T47D (cell line): ENCODE measurements at places on chromosomes 6 and 20.

DNA sequence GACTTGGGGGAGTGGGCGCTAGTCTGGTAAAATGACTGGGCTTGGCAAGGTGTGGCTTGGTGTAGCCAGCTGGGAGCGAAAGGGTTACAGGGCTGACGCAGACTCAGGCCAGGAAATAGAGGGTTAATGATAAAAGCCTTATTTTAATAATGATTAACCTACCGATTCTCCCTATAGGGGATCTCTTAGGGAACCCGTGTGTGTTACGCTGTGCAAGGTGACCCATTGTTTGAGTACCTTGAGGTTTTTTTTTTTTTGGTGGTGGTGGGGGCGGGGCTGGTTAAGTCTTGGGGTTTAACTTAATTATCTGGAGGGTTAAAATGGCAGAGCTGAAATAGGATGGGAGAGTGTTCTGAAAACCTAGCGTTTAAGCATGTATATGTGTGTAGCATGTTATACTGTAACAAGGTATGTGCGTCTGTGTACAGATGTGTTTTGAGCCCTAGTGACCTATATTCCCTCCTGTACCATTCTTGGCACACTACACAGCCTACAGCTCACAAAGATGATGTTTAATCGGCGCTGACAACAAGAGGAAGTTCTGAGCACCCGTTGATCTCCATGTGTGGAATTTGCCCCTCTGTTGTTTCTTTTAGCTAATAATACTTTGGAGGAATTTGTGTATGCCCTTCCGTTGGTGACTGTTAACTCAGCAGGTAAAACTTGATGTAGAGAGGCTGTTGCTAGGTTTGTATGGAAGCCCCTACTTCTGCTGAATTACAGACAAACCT, 1.3 kb downstream of the CARMIL1 start:
- DNase-seq = no peak

DNA sequence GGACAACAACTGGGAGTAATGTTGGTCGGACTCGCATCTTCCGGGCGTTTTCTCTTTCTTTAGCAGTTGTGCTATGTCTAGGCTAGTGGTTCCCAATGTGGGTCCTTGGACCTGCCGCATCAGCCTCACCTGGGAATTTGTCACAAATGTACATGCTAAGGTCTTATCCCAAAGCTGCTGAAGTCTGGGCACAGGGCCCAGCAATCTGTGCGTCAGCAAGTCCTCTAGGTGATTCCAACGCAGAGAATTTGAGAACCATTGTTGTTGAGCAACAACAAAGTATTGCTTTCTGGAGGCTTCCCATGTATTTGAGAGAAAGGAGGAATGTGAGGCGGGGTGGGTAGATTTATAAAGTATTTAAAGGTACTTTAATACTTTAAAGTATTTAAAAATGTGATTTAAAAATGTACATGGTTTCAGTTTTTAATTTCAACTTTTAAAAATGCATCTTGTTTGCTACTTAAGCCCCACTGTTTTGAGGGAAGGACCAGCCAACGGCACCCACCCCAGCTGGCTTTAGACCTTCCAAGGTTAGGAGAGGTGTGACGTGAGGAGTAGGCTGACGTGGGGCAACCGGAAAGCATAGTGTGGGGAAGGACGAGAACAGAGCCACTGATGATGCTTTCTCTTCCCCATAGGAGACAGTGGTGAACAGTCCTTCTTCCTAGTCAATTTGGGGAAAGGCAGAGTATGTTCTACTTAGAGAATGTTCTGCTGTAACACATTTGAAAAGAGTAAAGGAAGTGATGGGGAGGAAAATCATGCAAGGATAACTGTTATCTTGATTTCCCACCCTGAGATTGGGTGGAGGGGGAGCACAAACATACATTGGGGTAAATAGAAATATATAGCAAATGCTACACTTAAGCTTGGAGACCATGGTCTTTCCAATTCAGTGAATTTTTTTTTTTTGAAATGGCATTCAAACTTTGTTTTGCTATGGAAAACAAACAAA, 4.3 kb downstream of the UST start:
- DNase-seq = no peak

DNA sequence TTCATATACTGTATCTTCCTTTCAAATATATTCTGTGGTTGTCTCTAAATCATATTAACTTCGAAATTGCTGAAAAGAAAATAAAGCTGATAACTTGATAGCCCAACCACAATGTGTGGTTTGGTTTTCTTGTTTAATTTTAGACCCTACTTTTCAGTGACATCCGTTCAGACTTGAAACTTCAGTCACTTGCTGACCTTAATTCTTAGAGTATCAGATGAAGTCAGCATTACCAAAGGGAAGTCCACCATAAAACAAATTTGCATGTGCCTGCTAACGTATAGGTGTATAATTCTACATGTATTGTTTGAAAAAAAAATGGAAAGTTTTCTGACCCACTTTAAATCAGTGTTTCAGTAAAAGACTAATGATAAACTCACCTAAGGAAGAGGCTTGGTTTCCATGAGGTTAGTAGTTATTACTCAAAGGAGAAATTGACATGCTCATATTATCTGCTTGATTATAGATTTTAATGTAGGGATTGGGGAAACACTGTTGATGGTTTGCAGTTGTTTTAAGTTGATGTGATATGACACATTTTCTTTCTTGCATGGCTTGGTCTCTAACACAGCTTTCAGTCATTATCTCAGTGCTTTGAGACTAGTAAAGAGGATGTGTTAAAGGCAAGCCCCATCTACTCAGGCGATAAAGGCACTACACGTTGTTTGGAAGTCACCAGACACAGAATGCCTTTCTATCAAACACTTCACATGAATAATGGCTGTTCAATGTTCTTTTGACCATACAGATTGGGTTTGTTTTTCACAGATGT, 5.2 kb upstream of the IL17A start:
- DNase-seq = no peak

- DNase-seq = no peak
These were observed 77.6 kb upstream of the BACH2 start for GRCh38 chr6:90374201-90374600.

DNA sequence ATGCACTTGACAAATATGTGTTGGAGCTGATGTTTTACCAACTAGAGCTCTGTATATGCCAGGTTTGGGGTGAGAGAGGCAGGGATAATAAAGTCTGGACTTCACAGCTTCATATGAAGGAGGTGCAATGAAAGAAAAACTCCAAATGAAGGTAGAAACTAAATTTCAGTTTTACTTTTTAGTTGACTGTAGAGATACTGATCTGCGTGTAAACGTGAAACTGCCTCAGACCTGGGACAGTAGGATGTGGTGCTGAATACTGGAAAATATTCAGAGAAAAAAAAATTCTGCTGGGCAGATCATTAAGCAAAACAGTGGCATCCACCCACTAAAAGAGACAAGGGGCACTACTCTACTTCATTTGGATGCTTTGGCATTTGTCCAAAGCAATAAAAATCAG, 94.5 kb downstream of the BACH2 start:
- no peak for DNase-seq

DNA sequence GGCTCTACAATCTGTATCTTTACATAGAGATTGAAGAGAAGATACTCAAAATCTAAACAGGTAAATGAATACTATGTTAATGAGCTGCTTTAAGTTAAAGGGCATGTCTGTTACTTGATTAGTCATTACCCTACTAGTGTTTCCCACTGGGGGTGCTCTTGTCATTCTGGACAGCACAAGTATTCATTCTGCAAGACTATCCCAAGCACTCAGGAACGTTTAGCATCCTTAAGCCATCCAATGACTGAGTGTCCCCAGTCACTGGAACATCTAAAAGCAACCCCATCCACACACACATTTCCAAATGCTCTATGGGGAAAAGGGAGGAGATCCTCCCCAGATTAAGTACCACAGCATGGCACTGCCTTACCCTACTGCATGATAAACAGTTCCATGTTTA, 25.7 kb downstream of the EZR start:
- peak; percentile 67 for DNase-seq

- DNase-seq = peak; percentile 51
These were observed 9.7 kb downstream of the BTN3A1 start for GRCh38 chr6:26411751-26412150.

DNA sequence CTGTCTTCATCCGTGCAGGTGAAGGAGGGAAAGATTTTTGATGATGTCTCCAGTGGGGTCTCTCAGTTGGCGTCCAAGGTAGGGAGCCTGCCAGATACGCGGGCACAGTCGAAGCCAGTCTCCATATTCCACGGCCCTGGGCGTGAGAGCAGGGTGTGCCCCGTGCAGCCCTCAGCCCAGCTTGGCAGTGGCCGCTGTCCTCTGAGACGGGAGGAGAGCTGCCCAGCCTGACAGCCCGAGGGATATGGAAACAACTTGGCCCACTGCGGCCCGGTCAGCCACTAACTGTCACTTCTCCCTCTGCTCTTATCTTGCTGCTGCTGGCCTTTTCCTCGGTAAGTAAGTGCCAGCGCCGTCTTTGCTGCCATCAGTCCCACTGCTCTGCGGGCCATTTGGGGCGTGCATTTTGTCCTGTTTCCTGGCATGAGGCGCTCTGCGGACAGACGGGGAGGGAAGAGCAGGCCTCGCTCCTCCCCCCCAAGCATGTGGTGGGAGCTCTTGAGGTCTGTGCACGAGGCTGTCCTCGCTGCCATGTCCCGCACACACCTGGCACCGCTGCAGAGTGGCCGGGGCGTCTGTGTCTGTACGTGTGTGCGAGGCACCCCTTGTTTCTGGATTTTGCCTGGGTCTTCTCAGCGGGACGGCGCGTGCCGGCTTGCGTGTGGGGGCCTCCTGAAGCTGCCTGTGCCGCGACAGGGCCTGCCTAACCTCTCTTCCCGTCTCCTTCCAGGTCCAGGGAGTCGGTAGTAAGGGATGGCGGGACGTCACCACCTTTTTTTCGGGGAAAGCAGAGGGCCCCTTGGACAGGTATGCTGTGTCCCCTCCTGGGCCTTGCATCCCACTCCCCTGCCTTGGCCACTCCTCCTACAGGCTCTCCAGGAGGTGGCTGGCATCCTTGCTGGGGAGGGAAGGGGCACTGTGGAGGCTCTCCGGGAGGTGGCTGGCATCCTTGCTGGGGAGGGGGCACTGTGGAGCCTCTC, 7.1 kb upstream of the COL20A1 start:
- no peak for DNase-seq

DNA sequence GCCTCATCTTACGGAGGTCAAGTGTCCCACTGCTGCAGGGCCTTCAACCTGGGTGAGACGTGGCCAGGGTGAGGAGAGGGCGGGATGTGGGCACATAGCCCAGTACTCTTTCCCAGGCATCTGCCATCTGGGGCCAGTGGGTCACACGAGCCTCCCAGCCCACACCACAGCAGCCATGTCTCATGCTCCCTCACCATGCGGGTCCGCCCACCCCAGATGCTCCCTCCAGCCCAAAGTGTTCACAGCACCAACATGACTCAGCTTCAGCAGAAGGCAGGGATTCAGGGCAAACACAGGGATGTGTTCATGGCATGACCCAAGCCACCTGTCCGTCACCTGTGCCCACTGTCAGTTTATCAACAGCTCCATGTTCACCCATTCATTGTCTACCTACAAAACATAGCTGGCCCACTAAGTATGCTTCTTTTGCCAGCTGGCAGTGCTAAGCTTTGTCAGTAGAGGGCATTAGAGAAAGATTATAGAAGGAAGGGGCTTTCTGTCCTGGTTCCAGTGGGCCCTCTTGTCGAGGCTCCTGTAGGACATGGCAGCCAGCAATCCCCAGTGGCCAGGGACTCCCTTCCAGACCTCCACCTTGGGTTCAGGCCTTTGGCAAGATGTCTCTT, 109.2 kb downstream of the FOXF2 start:
- DNase-seq = no peak

GRCh38 chr20:34189572-34190163, 51.6 kb upstream of the ASIP start:
- DNase-seq = no peak
